ENCODE measurements at places on chromosomes 1 and 21.

DNA sequence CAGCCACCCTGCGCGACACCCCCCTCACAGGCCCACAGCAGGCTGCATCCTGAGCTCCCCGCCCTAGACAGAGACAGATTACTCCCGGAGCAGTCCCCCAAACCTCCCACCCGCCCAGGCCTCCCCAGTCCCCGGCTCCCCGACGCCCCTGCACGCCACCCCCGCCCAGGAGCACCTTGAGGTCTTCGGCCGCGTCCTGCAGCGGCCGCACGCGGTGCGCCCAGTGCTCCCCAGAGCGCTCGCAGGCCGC is 731 bp downstream of the TRIM11 start:
- DNase-seq = no peak

DNA sequence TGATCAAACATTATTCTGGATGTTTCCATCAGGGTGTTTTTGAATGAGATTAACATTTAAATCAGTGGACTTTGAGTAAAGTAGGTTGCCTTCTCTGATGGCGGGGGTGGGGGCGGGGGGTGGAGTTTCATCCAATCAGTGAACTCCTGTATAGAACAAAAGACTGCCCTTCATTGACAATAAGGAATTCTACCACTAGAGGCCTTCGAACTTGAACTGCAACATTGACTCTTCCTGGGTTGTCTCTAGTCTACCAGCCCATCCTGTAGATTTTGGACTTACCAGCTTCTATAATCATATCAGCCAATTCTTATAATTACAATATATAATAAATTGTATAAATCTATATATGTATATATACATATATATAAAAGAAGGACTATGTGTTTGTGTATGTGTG is 520.4 kb upstream of the CXADR start:
- DNase-seq = no peak

- no peak for DNase-seq
These were observed 126.4 kb downstream of the PTPRU start for GRCh38 chr1:29362764-29363163.

DNA sequence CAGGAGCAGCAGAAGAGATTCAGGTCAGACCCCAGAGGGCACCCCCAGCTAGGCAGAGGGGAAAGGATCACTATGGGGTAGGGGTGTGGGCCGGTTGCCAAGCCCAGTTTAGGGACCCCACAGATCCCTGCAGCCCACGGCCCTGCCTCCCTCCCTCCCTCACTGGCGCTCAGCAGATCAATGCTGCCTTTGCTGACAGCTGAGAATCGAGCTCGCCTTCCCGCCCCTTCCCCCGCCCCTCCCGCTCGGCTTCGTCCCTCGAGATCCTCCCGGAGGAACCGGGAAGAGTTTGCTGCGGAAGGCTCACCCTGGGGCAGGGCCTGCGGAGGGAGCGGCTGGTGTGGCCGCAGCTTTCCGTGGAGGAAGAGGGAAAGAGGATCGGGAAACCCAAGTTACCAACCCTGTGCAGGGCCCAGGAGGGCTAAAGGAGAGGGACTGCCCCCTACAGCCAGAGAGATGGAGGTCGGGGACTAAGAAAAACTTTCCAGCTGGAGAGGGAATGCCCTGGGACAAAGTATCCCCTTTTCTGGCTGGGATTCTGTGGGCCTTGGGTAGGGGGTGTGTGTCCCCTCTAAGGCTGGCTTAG is 1.1 kb upstream of the KCNQ4 start:
- peak; percentile 53 for DNase-seq

DNA sequence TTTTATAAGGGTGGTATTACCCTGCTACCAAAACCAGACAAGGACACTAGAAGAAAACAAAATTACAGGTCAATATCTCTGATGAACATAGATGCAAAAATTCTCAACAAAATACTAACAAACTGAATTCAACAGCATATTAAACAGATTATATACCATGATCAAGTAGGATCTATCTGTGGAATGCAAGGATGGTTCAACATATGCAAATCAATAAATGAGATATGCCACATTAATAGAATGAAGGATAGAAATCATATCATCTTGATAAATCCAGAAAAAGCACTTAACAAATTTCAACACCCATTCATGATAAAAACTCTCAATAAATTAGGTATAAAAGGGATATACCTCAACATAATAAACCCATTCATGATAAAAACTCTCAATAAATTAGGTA is 24.3 kb upstream of the MYBPHL start:
- no peak for DNase-seq

- DNase-seq = no peak
These were observed 5.7 kb downstream of the HSPG2 start for GRCh38 chr1:21931171-21932093.

GRCh38 chr1:27873671-27874384 is 1.5 kb downstream of the THEMIS2 start:
- no peak for DNase-seq

GRCh38 chr1:241934201-241934848 is 23.2 kb upstream of the BECN2 start:
- DNase-seq = peak; percentile 79

DNA sequence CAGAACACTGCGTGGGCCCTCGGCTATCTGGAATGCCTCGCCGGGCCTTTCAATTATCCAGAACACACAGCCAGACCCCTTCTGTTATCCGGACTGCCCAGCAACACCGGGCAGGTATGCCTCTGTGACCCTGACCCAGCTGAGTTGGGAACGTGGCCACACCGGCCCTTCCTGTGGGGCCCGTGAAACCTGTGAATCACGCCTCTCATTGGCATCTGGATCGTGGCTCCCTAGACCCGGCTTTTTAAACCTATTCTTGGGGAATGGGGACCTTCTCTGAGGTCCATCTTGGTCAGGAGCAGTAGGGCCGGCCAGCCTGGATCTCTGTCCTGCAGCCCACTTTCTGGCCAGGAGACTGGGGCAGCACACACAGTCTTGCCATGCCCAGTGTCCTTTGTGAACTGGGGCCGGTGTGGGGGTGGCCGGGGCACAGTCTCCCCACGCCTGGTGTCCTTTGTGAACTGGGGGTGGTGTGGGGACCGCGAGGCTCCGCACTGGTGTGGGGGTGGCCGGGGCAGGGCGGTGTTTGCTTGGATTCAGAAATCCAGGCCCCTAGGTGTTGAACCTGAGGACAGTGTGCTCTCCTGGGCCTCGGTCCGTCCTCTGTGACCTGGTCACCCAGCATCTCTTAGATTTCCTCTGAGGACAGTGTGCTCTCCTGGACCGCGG is 11.1 kb downstream of the COL18A1 start:
- DNase-seq = no peak

GRCh38 chr1:221708987-221709386 is 32.9 kb downstream of the DUSP10 start:
- DNase-seq = peak; percentile 98

- peak; percentile 41 for DNase-seq
These were observed 180.7 kb downstream of the KAZN start for GRCh38 chr1:14778898-14779865.

DNA sequence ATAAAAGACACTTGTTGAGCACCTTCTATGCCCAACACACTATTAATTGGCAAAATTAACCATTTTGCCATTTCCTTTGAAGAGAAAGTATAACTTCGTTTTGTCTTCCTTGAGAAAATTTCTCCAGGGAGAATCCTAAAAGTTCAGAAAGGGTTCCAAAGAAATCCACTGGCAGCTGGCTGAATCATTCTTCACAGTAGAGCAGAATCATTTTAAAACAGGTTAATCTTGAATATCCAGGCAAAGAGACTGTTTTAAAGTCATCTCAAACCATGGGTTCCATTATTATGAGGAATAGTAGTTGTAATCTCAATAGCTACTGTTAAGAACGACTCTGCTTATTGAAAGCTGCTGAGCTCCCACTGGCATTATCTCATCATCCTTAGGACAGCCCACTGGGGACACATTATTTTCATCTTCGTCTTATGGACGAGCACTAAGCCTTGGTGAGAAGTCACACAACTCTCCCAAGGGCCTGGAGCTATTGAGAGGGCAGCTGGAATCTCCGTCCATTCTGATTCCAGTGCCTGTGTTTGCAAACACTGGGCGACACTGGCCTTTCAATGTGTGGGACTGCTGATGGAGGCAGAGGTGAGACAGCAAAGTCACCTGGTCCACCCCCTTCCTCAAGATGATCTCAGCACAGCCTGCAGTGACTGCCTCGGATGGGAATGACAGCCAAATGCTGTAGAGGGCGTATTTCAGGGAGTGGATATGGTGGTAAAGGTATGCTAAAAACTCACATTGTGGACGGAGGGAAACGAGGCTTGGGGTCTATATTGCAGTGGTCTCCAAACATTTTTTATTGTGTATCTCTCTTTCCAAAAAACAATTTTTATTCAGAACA is 15.3 kb upstream of the PGBD5 start:
- no peak for DNase-seq

DNA sequence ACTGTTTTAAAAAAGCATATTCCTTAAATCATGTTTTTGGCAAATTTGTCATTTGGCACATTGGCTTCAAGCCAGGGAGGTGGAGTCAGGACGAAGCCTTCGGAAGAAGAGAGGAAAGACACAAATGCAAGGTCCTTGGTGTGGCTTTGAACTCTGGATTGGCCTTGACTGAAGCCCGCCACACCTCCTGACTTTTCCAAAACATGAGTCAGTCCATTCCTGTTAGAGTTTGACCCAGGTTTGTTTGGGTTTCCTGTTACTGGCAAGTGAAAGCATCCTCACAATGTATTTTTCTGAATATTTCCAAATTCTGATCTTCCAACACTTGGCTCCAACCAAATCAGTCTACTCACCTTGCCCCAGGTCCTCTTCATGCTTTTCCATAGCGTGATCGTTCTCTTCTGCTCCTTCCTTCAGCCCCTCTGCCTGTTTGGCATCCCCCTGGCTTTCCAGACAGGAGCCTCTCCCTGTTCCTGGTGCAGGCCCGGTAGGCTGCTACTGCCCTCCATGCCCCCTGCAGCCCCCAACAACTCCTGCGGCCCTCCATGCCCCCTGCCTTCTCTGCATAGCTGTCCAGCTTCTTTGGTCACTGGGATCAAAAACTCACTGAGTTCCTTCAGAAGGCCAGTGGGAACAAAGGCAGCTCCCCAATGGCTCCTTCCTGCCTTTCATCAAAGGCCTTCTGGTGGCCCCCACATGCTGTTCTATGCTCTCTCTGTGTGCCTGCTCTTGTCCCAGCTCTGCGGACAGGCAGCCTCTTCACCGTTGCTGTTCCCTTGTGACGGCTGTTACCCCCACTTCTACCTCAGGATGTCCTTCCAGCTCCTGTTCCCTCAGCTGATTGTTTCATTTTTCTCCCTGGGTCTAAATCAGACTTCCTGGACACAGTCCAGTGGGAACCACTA is 30.4 kb upstream of the SLC30A1 start:
- DNase-seq = no peak

DNA sequence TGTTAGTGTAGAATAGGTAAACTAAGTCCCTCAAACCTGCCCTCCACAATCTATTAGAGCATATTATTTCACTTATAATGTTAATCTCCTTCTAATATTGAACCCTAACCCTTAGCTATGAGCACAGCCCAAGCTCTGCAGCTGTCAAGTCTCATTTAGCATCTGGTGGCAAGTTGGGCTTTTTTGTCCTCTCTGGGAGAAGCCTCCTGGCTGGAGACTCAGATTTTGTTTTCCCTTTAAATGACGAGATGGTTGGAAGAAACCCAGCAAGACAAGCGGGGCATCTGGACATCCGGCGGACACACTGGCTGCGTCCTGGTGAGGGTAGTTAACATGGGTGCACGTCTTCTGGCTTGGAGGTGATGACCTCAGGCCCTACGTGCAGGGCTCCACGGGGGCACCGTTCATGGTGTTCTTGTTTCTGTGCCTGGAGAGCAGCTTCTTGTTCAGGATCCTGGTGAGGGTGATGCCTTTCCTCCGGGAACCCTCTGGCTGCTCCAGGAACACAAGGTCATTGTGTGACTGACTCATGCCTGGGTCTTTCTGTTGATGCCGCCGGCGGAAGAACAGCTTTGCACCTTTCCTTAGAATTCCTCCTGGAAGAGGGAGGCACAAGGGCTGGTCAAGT is 9.7 kb upstream of the PRDM15 start:
- no peak for DNase-seq

DNA sequence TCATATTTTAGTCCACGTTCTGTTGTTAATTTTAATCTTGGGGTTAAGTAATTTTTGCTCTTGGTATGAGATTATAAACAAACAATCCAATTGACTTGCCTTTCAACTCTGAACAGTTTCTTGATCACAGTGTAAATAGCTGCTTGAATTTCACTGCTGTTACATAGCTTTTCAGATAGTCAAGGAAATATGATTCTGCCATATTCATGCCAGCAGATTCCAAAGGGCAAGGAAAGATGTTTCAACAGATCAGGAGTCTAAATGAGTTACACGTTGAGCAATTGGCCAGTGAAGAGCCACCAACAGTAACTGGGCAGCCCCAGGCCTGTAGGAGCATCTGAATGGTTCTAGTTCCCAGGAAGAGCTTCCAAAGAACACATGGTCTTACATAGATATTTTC is 93.6 kb downstream of the LEPR start:
- DNase-seq = no peak

DNA sequence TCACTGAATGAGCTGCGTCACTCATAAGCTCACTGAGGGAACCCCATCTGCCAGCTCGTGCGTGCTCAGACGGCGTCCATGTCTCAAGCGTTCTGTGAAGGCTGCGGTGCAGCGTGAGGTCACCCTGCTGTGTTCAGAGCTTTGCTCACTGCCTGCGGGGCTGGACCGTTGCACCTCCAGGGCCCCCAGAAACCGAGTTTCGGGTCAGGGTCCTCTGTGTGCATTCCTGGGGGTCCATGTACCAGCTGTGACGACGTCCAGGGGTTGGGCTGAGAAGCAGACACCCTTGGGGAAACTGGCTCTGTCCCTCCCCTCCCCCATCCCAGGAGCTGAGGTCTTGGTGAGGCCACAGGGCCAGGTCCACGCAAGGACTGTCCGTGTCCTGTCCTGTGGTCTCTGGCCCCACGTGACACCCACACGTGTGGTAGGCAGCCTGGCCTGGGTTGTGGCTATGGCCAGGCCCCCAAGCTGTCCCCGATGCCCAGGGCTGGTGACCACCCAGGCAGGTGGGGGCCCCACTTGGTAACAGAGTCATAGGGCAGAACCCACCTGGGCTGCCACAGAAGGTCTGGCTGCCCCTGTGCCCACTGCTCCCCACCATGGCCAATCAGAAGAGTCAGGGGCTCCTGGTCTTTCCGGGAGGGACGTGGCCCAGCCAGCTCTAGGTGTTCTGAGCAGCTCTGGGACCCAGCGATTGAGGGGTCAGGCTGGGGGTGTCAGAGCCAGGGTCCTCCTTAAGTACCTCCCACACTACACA is 24.4 kb downstream of the FTCD start:
- DNase-seq = no peak

DNA sequence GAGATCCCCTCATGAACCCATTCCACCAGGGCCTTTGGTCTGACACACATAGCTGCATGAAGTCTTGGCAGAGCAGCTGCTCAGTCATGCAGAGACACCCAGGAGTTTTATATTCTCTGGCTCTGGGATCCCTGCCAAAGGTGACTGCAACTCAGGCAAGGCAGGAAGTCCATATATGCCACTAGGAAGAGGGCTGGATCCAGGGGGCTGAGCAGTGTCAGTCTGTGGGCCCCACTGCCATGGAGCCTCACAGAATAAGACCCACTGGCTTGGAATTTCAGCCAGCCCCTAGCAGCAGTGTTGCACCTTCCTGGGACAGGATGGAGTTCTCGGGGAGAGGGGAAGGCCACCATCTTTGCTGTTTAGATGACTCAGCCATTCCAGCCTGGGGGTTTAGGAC is 199.7 kb downstream of the TBX15 start:
- DNase-seq = peak; percentile 83

GRCh38 chr1:27724961-27725373 is 794 bp upstream of the FAM76A start:
- peak; percentile 80 for DNase-seq

GRCh38 chr1:180743868-180744267 is 112.0 kb downstream of the XPR1 start:
- DNase-seq = no peak

GRCh38 chr1:24875257-24875656 is 54.8 kb downstream of the RUNX3 start:
- DNase-seq = no peak

All from tongue (tissue), 3 donors.